ENCODE measurements at places on chromosomes 4 and X.
A peak's percentile ranks its signal among the peaks of the same experiment; 100 is the strongest.

GRCh38 chr4:131347816-131348215 is 1801.3 kb upstream of the PCDH10 start:
- DNase-seq: no peak

DNA sequence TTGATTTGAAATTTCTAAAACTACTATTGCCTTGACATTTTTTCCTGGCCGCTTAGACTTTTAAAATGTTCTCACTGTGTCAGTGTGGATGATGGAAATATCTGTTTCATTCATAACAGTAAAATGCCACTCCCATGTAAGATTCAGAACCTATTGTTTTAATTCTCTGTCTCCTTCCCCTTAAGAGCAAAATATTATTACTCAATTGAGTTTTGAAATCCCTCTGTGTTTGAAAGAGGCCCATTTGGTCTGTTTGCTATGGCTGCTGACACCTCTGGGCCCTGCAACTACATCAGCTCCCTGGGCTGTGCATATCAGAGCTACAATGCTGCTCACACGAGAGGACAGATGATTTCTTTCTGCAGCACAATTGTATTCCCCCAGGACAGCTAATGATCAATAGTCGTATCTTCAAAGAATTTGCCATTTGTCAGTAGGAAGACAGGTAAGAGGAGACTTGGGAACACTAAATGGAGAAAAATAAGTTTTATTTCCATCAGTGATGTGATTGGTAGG is 388.0 kb upstream of the GALNT7 start:
- DNase-seq: no peak

DNA sequence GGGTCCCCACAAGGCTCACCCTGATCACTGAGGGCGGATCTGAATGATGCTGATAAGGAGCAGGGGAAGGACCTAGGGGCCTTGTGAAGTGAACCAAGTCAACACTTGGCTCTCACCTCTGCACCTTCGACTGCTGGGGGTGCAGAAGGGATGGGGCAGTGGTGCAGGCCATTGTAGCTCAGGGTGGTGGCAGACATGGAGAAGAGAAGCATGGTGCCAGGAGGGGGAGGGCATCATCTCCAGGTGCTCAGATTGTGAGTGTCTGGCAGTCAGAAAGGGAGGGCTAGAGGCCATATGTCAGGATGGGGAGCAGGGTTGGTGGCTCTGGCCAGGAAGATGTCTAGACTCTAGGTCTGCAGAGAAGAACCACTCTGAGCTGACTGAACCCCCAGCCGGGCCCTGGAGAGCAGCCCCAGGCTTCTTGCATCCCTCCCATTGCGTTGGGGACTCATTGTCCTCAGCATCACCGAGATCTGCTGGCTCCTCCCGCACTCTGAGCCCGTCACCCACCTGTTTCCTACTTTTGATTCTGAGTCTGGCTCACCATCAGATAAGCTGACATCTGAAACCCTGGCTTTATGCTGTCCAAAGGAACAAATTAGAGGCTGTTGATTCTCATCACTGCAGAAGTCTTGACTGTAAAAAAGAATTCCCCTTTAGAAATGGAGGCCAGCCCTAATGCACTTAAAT is 3.8 kb downstream of the APLN start:
- no peak for DNase-seq

GRCh38 chrX:46836701-46837557 is at the start of gene RP2:
Gene RP2 (plus strand): TSS chrX:46837043. CDS start chrX:46837101, 58 bp downstream.
- DNase-seq: peak; percentile 72

- DNase-seq: no peak
These were observed 5.1 kb downstream of the AP1S2 start for GRCh38 chrX:15849555-15849954.

- DNase-seq: no peak
These were observed 104.4 kb upstream of the SCML1 start for GRCh38 chrX:17632942-17633341.

DNA sequence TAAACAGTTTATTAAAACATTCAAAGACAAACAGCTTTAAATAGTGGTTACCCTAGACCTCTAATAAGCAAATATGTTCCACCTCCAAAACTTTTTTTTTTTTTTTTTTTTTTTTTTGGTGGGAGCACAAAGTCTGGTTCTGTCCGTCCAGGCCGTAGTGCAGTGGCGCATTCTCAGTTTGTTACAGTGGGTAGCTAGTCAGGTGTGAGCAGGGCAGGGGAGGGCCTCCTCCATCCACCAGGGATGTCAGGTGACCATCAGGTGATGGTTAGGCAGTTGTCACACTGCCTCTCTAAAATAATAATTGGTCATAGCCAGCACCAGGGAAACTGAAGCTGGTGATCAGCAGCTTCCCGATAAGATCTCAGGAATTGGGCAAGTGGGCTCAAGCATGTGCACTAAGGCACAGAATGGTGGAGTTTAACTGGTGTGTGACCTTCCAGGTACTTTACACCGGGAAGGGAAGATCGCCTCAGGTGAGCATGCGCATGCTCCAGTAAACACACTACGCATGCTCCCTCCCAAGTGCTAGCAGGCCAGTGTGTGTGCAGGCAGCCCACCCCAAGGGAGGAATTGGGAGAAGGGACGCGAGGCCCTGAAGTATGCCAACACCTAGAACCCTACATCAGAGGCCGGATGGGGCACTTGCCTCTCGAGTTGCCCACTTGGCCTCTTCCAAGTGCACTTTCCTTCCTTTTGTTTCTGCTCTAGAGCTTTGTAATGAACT is 27.2 kb downstream of the TNIP2 start:
- no peak for DNase-seq

- no peak for DNase-seq
These were observed 310.5 kb downstream of the RAPGEF2 start for GRCh38 chr4:159413306-159413943.

- no peak for DNase-seq
These were observed 151.0 kb downstream of the DCTD start for GRCh38 chr4:182765987-182766856.

GRCh38 chr4:978957-979701 is 5.8 kb upstream of the DGKQ start:
- no peak for DNase-seq

Measured in stimulated activated CD8-positive, alpha-beta memory T cell treated with anti-CD3 and anti-CD28 coated beads, Interleukin-4, amount 100 ng/mL, for 4 hours (primary cell).